ENCODE measurements at places on chromosomes 1 and 21.

GRCh38 chr1:179365342-179366092 lies at the start of gene AXDND1:
AXDND1 (plus strand) TSS chr1:179365971; CDS start chr1:179366510, 539 bp downstream.
- DNase-seq, result peak; percentile 86

- no peak for DNase-seq
These were observed 70.0 kb upstream of the SLC45A1 start for GRCh38 chr1:8247811-8248436.

GRCh38 chr1:47113178-47113577 lies 24.1 kb upstream of the CYP4A22 start:
- no peak for DNase-seq

DNA sequence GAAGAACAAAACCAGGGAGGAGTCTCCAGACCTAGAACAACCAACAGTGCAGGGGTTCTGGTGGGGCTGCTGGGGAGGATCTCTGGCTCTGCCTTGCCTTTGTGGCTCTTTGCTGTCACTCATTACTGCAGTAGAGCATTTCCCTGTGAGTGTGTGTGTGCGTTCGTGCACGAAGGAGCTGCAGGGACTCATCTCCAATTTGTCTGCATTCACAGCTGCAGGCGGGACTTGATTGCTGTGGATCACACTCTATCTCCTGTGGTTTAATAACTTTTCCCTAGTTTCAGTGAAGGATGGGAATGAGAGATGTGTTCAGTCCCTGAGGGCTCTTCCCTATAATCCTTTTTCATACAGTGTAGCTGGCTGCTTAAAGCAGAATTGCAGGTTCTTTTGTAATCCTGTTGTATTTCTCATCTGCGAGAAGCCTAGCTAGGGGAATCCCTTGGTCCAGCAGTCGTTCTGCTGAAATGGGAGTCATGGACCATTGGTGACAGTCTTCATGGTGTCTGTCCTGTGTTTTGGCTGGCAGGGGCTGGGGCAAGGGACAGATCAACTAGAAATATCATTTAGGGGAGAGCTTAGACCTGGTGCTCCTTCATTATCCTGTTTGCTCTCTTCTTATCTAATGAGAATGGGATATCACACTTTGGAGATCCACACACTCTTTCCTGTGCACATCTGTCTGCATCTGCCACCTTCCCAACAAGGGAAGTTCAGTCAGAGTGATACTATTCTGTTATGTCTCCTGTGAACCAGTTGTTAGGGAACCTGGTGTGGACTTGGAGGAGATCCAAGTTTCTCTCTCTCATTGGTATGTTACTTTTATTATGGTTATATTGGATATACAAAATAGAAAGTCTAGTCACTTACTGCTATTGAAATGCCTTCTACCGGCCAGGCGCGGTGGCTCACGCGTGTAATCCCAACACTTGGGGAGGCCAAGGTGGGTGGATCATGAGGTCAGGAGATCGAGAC lies 3.0 kb downstream of the PCP4L1 start:
- DNase-seq, result no peak

DNA sequence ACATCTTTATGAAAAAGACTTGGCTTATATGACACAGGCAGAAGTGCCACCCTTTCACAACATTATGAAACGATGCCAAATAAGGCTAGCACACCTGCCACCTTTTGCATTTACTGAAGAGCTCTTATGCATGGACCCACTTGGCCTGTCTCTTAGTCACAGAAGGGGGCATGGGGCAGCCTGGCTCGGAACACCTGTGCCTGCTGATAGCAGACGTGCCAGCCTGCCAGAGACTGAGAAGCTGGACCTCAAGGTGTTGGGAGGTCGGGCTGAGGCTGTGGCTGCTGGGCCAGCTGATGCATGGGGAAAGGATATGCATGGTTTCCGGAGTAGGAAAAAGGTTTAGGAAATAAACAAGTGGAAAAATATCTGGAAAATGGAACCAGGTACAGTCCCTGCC lies 21.5 kb downstream of the RCAN1 start:
- no peak for DNase-seq

- no peak for DNase-seq
These were observed 333.9 kb downstream of the CAMTA1 start for GRCh38 chr1:7119156-7119555.

- no peak for DNase-seq
These were observed 22.4 kb downstream of the PROX1 start for GRCh38 chr1:214010197-214010573.

- no peak for DNase-seq
These were observed 583.4 kb upstream of the ADAMTS5 start for GRCh38 chr21:27550287-27550686.

GRCh38 chr1:88302843-88303486 lies 381.1 kb upstream of the PKN2 start:
- DNase-seq, result peak; percentile 21

DNA sequence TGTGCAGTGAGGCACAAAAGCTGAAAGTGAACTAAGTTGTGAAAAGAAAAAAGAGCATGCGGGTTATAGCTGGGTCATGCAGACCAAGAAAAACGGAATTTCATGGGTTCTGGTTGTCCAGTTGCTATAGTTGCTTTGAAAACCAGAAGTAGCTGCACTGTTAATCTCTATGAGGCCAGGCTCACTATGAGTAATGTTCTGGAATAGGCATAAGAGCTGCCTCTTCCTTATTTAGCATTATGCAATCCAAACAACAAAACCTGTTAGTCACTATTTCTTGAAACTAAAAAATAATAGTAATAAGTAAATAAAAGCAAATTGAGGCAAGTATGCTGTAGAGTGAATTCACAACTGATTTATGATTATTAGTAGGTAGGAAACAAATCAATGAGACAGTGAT lies 1383.7 kb downstream of the MRPL39 start:
- DNase-seq, result no peak

- no peak for DNase-seq
These were observed 25.2 kb upstream of the MAP3K7CL start for GRCh38 chr21:29105218-29105617.

- no peak for DNase-seq
These were observed 139.9 kb downstream of the NFIA start for GRCh38 chr1:61222240-61222639.

- no peak for DNase-seq
These were observed 10.6 kb upstream of the GCLM start for GRCh38 chr1:93919780-93920179.

DNA sequence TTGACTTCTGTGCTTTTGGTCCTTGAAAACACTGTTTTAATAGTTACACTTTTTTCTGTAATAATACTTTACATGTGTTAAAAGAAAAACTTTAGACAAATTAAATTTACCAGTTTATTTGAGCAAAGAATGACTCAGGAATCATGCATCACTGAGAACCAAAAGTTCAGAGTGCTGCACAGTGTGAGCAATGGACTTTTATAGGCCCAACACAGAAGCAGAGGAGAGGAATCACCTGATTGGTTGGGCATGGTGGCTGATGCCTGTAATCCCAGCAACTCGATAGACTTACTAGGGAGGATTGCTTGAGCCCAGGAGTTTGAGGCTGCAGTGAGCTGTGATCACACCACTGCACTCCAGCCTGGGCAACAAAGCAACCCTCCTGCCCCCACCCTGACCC lies 29.3 kb downstream of the ZNF648 start:
- DNase-seq, result no peak

GRCh38 chr1:112237983-112238545 lies 157.9 kb upstream of the CTTNBP2NL start:
- no peak for DNase-seq

All from stromal cell of bone marrow (primary cell).